ENCODE measurements at places on chromosomes 7 and 10. TPM values are rescaled to one million over a fixed set of nuclear protein-coding genes. Genes with fewer than 3 reads are reported as not detected.

The IL6 gene
- 22.1 TPM for total RNA-seq

DNA sequence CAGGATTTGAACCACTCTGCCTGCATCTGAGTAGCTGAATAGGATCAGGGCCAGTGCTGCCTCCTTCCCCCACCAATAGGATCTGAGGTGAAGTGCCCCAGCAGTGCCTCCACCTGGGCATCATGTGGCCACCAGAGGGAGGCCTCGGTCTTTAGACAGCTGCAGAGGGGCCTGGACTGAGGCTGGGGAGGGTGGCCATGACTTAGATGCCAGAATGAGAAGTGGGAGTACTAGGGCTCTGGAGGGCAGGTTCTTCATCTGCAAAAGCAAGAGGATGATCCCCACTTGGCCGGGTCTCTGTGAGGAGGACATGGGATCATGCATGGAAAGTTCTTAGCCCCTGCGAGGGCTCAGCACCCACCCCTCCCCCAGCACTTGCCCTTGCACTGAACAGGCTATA is 56.9 kb downstream of the NEUROG3 start:
- DNase-seq = no peak

GRCh38 chr7:156236936-156237599 is 403.5 kb upstream of the RNF32 start:
- DNase-seq = no peak

GRCh38 chr7:28106321-28106829 is 74.2 kb downstream of the JAZF1 start:
- peak; percentile 63 for DNase-seq
